Mucosa of descending colon (tissue), 3 donors: ENCODE measurements at places on chromosomes 5 and 9. TPM values are rescaled to one million over a fixed set of nuclear protein-coding genes. Genes with fewer than 3 reads are reported as not detected.
A peak's percentile ranks its signal among the peaks of the same experiment; 100 is the strongest.

DNA sequence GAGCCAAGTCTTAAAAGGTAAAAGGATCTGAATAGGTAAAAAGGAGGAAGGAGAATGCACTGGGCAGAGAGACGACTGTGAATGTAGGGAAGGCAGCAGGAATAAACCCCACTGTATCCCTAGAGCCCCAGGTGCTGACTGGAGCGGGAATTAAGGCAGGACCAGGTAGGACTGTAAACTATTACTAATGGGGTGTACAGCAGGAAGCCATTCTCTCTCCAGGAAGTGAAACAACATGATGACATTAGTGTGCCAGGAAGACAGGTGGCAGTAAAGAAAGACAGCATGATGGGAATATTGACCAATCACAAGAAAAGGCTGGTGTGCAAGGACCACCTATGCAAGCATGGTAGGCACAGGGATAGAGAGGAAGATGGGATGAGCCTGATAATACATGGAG is 433.0 kb downstream of the DNAH5 start:
- no peak for DNase-seq

DNA sequence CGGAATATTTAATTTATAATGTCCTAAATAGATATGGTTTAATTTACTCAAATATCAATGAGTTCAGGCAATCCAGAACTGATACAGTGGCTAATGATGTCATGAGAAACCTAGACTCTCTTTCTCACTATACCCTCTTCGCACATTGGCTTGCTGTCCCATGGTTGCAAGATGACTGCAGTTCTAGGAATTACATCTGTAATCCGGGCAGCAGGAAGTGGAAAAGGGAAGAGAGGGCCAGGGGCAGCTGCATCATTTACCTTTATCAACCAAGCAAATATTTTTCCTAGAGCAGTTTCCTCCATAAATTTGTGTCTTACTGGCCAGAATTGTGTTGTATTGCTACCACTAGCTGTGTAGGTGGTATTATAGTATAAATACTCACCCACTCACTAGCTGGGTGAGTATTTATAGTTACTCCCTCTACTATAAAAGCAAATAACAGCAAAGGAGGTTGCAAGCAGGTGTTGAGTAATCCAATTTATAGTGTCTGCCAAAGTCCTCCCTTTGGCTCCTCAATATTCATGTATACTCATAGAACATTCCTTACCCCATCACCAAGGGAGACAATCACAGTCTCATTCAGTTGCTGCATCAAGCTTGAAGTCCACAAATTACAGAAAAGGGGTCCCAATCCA is 168.8 kb downstream of the DROSHA start:
- DNase-seq: no peak

DNA sequence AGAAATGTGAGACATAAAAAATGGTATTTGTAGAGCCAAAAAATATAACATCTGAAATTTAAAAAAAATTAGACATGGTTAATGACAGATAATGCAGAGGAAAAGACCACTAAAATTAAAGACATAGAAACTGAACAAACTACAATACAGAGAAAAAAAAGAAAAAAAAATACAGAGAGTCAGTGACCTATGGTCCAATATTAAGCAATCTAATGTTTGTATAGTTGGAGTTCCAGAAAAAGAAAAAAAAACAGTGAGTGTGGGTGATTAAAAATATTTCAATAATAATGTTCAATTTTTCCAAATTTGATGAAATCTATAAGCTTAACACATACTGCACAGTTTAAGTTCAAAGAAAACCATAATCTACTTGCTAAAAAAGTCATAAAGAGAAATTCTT is 207.6 kb downstream of the MPDZ start:
- DNase-seq: no peak

DNA sequence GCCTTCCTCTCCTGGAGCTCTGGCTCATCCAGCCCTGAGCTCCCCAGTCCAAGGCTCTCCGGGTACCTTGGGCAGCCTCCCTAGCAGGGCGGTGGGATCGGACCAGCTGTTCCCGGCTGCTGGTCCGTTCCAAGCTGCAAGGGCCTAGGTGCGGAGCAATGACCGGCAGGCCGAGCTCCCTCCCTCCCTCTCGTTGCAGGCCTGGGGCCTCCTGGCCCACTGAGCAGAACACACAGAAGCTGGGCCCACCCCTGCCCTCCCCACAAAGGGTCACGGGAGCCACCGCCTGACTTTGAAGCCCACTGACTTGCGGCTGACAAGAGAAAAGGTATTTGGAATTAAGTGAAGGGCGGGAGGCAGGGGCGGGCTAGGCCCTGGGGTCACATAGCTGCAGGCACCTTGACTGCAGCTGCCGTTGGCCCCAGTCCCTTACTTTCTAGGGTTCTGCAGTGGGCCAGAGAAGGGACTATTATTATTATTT is 104.7 kb upstream of the IER5L start:
- peak; percentile 40 for DNase-seq

- DNase-seq: no peak
Observed at GRCh38 chr5:94086194-94086593, 344.8 kb upstream of the POU5F2 start.

GRCh38 chr9:63816751-63817621 is 1468.0 kb downstream of the FOXD4L5 start:
- peak; percentile 89 for DNase-seq

DNA sequence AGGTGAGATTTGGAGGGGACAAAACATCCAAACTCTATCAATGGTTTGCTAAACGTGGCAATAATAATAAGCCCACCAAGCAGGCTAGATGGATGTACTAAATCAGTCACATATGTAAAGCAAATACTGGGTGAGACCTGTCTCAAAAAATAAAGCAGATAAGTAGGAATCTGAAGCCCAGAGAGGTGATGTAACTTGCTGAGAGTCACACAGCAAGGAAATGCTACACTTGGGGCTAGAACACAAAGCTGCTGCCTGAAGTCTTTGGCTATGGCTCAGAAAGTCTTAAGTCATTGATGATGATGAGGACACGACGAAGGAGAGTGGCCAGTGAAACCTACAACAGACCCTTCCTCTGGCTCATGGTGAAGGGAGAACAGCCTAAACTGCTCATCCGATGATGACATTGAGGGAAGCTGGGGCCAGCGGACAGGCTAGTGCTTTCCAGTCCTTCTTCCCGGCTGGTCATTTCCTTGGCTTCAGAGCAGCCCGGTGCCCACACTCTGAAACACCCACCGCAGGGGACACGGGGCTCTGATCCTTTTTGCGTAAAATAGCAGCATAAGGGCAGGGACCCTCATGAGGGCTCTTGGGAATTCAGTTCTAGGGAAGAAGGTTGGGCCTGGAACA is 14.1 kb downstream of the DUSP1 start:
- no peak for DNase-seq

Gene SNCB
- not detected for total RNA-seq

Gene SNCAIP
- 2.7 TPM for total RNA-seq

Gene NR2F1-AS1
- 2.2 TPM for total RNA-seq

Gene DIRAS2
- total RNA-seq: 1.4 TPM
